ENCODE measurements at places on chromosomes 4 and X.
A peak's percentile ranks its signal among the peaks of the same experiment; 100 is the strongest.

DNA sequence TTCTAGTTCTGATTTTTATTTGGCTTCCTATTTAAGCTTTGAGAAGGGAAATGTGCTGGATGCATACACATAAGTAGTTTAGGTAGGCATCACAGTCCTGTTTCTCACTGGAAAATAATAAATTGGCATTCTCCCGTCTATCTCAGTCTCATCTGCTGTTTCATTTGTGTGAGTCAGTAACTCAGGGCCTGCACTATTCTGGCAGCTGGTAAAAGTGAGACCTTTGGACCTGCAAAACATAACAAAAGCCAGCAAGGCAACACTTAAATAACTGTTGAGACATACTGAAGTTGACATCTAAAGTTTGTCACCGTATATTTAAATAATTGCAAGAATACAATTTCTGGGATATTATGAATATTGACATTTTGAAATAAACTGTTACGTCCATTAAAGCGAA, 8.6 kb upstream of the UBQLN2 start:
- no peak for DNase-seq

DNA sequence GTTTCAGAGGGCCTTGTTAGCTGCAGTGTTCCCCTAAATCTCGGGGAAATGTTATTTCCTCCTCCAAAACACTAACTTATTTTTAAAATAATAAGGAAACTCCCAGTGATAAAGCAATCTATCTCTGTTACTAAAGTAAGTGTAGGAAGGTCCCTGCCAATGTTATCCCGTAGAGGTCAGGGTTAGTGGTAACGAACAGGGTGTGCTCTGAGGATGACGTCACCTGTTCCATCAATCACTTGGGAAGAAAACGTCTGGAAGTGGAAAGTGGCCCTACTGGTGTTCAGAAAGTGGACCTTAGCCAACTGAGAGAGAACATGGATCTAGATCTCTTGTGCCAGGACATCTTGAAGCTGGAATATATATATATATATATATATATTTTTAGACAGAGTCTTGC, 249.5 kb downstream of the BCOR start:
- no peak for DNase-seq

- DNase-seq, result no peak
These were observed 201.7 kb downstream of the FAM133A start for GRCh38 chrX:93875621-93876282.

DNA sequence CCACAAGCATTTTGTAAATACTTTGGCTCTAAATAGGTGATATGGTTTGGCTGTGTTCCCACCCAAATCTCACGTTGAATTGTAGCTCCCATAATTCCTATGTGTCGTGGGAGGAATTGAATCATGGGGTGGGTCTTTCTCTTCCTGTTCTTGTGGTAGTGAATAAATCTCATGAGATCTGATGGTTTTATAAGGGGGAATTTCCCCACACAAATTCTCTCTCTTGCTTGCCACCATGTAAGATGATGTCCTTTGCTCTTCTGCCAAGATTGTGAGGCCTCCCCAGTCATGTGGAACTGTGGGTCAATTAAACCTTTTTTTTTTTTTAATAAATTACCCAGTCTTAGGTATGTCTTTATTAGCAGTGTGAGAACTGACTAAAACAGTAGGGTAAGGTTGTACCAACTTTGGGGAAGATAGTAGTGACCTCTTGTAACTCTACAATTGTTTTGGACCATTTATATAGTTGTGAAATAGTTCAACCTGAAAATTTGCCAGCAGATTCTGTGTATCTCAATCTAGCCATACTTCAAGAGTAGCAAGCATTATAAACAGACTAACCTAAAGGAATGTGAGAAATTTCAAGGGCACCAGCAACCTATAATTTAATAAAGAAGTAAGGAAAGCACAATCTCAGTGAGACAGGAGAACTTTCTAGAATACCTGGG, 727.8 kb downstream of the GRID2 start:
- DNase-seq, result no peak

DNA sequence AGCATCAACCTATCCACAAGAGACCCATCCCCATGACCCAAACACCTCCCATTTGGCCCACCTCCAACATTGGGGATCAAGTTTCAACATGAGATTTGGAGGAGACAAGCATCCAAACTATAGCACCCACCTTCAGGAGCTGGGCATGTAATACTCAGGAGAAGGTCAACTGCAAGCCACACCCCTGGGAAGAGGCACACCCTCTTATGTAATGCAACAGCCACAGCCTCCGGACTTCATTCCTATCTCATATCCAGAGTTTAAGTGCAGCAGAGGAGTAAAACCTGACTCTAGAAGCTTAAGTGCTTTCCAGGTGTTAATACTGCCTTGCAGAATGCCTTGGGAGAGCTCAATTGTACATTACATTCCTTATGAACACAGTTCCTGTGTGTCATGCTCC, 197.4 kb downstream of the PTTG2 start:
- no peak for DNase-seq

- DNase-seq, result no peak
These were observed 96.5 kb downstream of the CHRDL1 start for GRCh38 chrX:110699109-110699508.

GRCh38 chr4:112184438-112184837, 39.2 kb downstream of the FAM241A start:
- DNase-seq, result no peak

DNA sequence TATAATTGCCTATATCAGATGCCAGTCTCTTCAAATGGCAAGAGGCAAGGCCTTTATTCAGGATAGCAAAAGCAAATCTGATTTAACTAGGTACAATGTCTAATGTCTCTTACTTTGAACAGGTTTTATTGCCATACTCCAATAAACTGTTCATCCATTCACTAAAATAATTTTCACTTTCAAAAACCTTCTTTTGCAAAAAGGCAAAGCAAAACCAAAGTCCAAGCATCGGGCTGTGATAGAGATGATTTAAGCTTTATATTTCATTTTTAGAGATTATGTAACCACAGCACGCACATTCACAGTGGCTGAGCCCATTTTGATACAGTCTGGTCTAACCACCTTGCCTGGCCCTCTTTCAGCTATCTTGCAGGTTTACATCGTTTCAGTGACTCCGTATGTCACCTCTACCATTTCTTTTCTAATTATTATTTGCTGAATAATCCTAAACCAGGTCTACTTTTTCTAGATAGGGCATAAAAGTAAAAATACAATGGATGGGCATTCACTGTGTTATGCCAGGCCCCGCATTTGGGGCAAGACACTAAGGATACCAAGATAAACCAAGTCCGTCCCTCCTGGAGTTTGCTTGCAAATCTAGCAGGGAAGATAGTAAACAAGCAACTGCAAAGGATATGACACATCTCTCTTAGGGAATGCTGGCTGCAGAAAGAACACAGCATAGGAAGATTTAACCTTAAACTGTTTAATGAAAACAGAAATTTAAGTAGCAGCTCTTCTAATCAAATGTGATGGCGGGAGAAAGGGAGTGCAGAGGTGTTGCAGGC, 1.8 kb downstream of the CASP3 start:
- DNase-seq, result no peak

DNA sequence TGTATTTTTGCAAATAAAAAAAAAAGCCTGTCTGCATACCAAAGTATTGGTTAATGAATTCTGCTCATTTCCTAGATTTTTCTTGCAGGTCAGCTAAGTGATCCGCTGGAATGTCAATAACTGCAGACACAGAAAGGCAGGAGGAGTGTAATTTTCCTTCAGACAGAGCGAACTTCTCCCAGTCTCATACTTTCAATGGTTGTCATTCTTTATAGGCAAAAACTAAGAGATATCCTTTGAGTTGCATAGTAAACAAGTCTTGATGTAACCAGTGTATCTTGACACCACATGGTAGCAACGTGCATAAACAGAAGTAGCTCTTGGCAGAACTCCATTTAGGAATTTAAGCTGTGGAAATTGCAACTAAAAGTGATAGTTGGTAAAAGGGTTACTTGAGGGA, 8.2 kb downstream of the CAPN6 start:
- no peak for DNase-seq

GRCh38 chr4:64216741-64217140, 192.5 kb downstream of the TECRL start:
- DNase-seq, result no peak

GRCh38 chr4:23779839-23780238, 110.0 kb downstream of the PPARGC1A start:
- DNase-seq, result no peak

GRCh38 chr4:174521800-174522182, 497 bp downstream of the HPGD start:
- no peak for DNase-seq

DNA sequence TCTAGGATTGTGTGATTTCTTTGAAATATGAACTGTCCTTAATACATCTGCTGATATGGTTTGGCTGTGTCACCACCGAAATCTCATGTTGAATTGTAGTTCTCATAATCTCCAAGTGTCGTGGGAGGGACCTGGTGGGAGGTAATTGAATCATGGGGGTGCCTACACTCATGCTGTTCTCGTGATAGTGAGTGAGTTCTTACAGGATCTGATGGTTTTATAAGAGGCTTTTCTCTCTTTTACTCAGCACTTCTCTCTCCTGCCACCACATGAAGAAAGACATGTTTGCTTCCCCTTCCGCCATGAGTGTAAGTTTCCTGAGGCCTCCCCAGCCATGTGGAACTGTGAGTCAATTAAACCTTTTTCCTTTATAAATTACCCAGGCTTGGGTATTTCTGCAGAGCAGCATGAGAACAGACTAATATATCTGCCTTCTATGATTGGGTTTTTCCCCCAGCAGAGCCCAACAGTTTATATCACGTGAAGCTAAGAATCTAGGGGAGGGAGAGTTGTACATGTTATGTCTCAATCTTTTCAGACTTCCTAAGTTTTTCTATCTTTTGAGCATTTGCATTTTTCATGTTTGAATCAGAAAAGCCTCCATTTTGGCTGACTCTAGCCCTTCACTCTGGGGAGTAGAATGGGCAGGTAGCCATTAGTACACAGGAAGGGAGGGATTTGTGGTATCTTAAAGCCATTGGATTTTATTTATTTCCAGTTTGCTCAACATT, 58.9 kb downstream of the PLAC1 start:
- no peak for DNase-seq

DNA sequence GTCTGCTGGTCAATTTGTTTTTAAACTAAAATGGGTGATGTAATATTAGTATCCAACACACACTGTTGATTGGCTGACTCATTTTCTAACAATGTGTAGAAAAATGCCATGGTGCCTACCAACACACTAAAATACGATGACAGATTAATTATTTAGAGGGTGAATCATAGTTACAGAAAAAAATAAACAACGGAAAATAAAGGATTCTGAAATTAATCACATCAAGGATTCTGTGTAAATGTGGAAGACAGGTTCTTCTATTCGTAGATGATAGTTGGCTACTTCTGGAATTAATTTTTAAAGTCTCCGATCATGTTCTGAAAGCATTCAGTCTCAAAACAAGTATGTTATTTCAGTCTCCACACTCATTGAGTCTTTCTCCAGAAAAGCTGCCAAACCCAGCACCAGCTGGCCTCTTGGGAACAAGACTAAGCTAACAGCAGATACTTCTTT, 8.2 kb upstream of the IQCM start:
- DNase-seq, result no peak

DNA sequence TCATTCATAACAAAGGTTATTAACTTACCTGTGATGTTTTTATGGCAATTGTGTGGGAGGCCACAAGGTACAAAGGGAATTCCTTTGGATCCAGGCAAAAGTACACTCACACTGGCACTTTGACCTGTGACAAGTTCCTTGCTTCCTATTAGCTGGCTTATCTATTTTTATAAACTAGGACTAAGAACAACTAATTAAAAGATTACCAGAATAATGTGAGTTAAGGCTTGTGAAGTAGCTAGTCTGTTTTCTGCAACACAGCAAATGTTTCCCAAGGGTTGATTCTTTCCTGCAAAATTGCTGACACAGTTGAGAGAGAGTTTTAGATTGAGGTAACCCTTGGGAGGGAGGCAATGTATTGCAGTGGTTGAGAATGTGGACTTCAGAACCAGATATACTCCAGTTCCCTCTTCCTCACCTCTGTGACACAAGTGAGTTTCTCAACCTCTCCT, 107.9 kb downstream of the CPEB2 start:
- no peak for DNase-seq

DNA sequence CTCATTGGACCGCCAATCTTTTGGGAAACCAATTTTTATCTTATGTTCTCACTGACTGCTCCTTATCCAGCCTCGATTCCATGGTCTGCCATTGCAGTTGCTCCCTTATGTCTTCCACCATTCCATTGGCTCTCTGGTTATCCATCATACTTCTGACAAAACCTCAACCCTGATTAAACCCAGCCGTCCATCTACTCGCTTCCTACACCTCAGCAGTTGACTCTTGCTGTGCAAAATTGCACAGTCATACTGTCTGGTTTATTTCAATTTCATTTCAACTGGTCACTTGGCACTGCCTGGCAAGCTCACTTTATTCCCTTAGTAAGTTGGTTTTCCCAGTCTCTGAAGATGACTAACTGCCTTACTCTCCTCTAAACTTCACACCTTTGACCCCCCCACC, 26.2 kb downstream of the ARL9 start:
- no peak for DNase-seq

GRCh38 chrX:134963041-134963440, 27.8 kb upstream of the SMIM10 start:
- DNase-seq, result no peak

- no peak for DNase-seq
These were observed 98.9 kb upstream of the NPFFR2 start for GRCh38 chr4:71932941-71933340.

- peak; percentile 22 for DNase-seq
These were observed 2.1 kb upstream of the APBB2 start for GRCh38 chr4:41216294-41217019.

DNA sequence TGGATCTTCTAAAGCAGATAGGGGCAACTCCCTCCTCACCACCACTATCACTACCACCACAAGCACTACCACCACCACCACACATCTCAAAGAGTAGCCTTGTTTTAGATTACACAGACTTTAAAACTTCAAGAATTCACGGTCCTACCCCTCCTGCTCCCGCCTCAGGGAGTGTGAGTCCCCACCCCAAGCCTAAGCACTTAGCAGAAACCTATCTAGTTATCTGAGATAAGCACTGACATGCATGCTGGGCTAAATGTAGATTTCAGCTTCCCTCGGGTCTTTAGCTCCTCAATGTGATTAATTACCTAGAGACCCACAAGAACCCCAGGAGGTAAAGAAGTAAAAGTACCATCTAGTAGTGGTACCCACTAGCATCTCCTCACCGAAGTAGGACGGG, 775 bp downstream of the AMOT start:
- DNase-seq, result peak; percentile 9

DNA sequence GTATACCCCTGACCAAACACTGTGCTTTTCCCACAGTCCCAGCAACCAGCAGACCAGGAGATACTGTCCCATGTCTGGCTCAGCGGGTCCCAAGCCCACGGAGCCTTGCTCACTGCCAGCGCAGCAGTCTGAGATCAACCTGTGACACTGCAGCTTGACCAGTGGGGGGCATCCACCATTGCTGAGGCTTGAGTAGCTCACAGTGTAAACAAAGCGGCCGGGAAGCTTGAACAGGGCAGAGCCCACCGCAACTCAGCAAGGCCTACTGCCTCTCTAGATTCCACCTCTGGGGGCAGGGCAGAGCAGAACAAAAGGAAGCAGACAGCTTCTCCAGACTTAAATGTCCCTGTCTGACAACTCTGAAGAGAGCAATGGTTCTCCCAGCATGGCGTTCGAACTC, 58.1 kb downstream of the SLC10A6 start:
- DNase-seq, result no peak
